Right atrium auricular region (tissue), 2 donors: ENCODE measurements at places on chromosomes 5 and 9.

GRCh38 chr5:36363101-36363500, 61.4 kb upstream of the RANBP3L start:
- DNase-seq, result no peak

- peak; percentile 76 for DNase-seq
These were observed 18.9 kb upstream of the PFDN1 start for GRCh38 chr5:140321796-140322195.

- DNase-seq, result no peak
These were observed 20.4 kb upstream of the PRUNE2 start for GRCh38 chr9:76926324-76926741.

DNA sequence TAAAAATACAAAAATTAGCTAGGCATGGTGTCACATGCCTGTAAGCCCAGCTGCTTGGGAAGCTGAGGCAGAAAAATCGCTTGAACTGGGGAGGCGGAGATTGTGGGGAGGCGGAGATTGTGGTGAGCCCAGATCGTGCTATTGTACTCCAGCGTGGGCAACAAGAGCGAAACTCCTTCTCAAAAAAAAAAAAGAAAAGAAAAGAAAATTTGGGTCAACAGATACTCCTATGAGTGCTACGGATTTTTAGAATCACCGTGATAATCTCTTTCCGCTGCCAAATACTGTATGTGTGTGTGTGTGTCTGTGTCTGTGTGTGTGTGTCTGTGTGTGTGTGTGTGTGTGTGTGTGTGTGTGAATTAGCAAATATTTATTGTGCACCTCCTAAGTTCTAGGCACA, 64.4 kb downstream of the ARRDC3 start:
- DNase-seq, result no peak

GRCh38 chr5:103260951-103261350, 2.4 kb downstream of the MACIR start:
- no peak for DNase-seq

GRCh38 chr5:164593982-164594381, 1088.6 kb downstream of the MAT2B start:
- DNase-seq, result no peak

DNA sequence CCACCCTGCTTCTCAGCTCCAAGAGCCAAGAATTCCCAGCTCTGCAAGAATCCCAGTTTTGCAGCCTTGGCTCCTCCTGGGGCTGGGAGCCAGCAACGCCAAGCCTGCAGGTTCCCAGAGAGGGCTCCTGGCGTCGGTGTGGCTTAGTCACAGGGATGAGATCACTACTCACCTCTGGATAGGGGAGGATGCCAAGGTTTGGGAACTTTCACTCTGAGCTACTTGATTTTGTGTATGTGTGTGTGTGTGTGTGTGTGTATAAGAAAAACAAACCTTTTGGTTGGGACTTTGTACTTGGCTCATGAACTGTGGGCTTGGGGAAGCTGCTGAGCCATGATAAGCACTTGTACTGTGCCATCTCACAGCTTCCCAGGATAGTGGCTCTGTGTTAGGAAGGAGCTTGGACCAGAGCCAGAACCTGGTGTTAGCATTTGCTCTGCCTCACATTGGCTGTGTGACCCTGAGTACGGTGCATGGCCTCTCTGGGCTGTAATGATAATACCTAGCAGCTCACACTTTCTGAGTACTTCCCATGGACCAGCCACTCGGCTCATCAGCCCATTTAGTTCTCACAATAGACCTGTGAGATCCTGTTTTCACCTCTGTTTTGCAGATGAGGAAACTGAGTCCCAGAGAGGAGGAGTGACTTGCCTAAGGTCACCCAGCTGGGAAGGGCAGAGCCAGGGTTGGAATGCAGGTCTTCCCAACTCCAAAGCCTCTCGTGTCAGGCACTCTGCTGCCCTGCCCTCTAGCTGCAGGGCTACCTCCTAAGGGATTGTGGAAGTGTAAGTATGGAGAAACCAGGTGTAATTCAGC, 41.4 kb upstream of the DAB2IP start:
- DNase-seq, result peak; percentile 67

DNA sequence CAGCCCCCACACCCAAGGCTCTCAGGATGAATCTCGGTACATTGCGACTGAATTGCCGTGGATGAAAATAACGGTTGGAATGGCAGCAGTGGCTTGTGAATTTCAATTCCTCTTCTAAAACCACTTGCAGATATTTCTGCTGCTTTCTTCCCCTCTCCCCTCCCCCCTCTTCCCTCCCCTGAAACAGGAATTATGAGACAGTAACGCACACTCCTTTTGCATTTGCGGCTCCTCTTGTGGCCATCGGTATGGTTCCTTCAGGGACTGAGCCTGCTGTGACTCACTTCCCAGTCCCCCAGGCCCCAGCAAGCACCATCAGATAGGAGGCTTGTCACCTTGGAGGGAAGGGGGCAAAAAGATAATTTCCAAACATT, 9.7 kb downstream of the DCANP1 start:
- DNase-seq, result no peak
